T1000 (cell line): ENCODE measurements at places on chromosomes 2 and 18.
A peak's percentile ranks its signal among the peaks of the same experiment; 100 is the strongest.

DNA sequence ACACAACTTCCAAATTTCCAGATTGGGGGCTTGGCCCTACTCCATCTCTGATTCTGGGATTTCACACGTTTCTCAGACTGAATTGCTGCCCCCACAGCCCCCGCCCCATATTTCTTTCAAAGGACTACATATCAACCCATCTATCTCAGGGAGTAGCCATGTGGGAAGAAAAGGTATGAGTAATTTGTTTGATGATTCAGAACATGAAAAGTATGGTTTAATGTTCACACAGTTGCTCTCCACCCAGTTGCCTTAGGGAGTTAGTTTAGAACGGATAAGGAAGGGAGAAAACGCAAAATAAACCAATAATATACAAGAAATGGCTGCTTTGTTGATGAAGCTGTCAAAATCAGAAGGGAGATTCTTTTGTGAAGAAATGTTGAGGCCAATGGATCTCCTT is 145.1 kb downstream of the PIEZO2 start:
- DNase-seq, result no peak

DNA sequence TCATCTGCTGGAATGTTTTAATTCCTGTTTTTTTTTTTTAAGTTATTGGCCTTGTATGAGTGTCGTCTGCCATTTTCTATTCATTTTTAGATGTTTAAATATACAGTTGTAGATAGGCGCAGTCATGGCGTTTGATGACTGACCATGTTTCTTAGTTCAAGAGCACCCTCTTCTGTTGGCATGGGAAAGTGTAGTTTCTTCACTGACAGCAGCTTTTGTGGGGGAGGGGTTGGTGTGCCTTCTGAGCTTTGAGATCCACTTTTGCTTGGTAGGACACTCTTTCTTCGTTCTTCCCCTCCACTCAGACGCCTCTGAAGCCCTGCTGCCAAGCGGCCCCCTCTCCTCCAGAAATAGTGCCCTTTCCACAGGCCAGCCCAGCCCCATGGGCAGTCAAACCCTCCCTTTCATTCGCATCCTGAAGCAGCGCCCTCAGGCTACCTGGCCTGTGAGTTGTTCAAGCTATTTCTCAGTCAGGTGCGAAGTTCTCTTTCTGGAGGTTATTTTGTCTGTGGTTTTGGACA is 492.0 kb downstream of the TNS1 start:
- DNase-seq, result peak; percentile 44

DNA sequence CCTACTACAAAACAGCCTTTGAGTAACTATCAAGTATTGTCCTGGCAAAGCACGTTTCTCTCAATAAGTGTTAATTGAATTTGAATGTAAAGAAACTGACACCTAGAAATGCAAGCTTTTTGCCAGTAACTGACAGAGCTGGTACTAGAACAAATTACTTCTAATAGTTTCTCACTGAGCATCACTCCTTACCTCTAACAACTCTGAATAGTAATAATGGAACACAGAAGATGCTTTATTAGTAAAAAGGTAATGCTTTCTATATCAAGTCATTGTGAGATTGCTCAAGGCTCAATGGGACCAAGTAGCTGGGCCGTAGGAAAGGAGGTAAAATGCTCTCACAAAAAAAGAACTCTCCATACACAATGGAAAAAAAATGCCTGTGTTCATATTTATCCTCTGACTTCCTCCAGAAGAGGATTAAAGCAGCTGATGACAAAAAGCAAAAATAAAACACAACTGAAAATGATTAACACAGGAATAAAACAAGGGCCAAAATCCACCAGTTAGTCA is 11.8 kb downstream of the RASGRP3 start:
- no peak for DNase-seq

- DNase-seq, result no peak
These were observed 74.7 kb downstream of the PIAS2 start for GRCh38 chr18:46842583-46842982.

DNA sequence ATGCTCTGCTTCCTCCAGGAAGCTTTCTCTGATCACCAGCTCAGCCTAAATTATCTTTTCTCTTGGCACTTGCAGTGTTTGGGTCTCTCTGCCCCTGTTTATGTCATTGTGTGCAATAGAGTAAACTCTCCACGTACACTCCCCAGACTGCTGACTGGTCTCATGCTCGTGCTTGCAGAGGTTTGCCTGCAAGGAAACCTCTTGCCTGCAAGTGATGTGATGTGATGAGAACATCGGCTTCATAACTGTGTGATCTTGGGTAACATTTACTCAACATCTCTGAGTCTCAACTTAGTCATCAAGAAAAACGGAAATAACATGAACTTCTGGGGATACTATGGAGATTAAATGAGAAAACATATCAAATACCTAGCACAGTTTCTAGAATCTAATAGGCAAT is 92.3 kb downstream of the BIN1 start:
- DNase-seq, result no peak

DNA sequence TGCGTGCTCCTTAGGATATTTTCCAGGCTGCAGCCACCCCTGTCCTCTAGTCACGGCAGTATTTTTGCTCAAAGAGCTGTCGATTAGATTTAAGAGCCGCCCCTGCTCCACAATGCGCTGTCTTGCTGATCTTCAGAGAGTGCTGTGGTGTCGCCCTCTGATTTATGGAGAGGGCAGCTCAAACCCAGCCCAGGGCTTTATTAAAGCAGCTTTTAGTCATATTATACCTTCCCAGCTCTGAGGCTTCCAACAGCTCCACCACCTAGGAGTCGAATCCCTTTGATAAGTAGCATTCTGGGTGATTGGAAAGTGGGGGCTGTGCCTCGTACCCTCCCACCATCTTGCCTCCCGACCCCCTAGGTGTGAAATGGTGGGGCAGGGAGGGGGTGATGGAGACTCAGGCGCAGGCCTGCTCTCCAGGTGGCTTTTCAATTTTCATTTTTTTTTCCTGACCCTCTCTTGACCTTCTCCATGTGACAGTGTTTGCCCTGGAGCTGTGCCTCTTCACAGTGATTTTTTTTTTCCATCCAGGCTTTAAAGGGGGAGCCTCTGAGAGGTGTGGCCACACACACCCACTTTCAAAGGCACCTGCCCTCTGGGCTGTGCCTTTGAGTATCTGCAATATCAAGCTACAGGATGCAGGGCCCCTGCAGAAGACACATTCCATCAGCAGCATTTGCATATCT is 53.1 kb upstream of the NRP2 start:
- DNase-seq, result no peak

DNA sequence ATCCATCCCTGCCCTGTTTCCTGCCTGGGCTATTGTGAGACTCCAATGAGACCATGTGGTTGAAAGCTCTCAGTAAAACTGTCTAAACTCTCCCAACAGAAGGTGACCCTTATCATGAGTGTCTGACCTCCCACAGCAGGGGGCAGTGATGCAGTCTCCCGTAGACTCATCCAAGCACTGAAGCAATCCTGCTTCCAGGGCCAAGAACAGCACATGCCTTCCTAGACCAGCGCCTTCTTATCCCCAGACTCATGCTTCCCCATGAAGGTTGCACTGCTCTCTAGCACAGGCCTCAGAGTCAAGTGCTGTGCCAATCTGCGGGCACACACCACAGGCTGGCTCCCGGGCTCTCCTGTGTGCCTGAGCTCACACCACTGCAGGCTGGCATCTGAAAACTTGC is 112.3 kb downstream of the TNS1 start:
- no peak for DNase-seq

DNA sequence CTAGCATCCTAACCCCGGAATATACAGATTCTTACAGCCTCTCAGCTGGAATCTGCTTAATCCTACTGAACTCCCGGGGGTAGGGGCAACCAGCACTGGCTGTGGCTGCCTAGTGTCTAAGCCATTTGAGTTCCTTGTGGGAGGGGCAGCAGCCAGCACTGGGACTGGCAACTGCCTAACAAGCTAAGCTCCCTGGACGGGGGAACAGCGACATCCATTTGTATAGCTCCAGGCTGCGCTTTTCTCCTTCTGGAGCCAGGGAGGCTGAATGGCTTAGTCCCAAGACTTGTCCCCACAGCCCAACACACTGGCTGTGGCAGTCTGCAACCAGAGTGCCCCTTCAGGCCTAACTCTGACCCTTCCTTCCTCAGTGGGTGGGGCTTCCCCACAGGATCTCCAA is 787.2 kb downstream of the METTL4 start:
- DNase-seq, result no peak

GRCh38 chr2:26848336-26849055 is 564 bp downstream of the DPYSL5 start:
- DNase-seq, result no peak

GRCh38 chr2:37782721-37783371 is 111.4 kb upstream of the CDC42EP3 start:
- DNase-seq, result peak; percentile 23

DNA sequence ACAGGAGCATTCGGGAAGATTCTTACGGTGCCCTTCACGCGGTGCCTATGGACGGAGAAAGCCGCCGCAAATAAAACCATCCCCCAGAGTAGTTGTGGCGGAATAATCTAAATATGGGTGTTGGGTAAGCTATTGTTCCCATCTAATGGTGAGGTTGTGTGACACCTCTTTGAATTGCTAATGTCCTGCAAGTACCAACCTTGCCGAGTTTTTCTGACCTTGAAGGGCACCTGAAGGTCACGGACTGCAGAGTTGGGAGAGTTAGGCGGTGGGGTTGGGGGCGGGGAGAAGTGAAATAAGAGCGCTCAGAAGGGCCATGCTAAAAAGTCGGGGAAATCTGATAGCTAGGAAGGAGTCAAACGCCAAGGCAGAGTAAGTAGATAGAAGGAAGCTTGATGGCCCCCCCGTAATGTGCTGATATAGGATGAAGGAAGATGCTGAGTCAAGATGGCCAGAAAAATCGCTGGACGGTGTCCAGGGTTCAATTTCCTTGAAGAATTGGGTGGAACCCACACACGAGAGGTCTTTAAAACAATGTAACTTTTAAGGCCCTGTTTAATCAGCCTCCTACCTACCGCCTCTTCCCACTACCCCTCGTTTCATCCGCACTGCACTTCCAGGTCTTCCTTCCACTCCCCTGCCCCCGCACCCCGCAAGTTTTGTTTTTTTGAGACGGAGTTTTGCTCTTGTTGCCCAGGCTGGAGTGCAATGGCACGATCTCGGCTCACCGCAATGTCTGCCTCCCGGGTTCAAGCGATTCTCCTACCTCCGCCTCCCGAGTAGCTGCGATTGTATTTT is 600 bp downstream of the KATNAL2 start:
- no peak for DNase-seq

DNA sequence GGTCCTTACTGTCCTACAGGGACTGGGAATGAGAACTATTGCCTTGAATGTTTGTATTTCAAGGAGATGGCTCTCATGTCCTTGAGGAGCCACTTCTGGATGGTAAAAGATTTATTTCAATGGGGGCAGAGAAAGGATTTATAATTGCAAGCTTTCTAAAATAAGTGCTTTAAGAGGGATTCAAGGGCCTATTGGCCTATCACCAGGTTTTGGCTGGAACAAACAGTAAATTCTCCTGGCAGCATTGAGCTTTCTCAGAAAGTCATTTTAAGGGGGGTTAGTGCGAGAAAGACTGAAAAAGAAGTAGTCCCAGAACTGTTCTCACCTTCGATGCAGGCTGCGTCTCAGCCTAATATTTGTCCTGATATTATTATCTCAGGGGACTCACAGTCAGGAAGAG is 29.8 kb downstream of the DPP10 start:
- no peak for DNase-seq

DNA sequence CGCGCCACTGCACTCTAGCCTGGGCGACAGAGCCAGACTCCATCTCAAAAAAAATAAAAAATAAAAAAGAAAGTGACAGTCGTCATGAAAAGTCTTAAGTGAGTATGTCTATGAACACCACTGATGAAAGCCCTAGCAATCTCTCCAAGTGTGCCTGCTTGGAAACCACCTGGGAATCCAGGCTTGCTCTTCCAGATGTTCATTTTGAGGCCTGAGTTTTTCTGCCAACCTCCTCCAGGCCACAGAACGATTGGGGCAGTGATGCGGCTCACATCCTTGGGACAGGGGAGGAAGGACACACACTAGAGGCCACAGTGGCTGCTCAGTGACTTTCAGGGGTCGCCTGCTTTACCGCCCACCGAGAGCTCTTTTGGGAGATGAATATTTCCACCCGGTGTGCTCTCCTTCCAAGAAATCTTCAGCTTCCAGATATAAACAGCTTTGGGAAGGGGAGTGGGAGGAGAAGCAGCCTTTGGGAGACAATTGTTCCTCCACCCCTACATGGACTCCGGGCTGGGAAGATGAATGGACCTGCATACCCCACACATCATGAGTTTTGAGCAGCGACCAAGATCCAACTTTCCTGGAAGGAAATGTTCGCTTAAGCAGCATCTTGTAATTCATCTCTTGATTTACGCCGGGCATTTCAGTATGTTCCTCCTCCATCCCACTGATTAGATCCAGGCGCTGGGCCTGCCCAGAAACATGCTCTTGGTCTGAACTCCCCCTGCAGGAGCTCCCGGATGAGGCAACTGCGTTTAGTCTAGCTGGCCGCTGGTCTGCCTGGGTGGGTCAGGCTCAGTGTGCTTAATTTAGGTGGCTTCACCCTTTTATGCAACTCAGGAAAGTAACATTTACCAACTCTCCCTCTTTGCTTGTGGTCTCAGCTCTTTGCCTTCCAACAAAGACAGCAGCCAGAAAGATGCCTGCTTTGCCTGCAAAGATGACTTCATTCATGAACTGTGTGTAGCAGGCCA is 6.2 kb upstream of the ARMC9 start:
- DNase-seq, result no peak
